ENCODE measurements at places on chromosomes 6 and 20.

GRCh38 chr20:3085571-3086072 lies 1.1 kb upstream of the AVP start:
- no peak for DNase-seq

DNA sequence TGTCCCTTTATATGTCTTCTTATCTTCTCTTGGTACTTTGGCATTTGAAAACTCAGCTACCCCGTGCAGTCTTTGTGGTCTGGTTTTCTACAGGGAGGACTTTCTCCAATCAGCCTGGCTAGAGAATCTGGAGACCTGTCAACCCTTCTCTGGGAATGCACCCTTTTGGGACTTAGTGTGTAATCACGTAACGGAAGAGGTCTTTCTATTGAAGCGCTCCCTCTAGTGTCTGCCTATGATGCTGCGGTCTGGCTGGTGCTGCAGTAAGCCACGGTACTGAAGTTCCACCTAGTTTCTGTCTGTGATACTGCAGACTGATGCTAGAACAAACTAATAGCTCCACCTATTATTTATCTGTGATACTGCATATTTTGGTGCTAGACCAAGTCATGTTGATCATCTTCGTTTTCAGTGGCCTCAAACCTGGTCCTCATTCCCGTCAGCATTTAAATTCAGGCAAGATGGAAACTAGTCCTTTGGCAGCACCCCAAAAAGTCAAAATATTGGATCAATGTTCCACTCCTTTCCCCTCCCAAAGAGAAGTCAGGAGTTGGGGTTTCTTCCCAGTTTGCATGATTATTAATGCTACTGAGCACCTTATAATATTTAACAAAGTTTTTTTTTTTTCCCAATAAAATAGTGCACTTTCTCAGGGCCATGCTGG lies 12.5 kb upstream of the SIRPB2 start:
- no peak for DNase-seq

GRCh38 chr6:2186516-2186915 lies 58.9 kb downstream of the GMDS start:
- no peak for DNase-seq

GRCh38 chr6:159035891-159036290 lies 8.9 kb downstream of the TAGAP start:
- no peak for DNase-seq

DNA sequence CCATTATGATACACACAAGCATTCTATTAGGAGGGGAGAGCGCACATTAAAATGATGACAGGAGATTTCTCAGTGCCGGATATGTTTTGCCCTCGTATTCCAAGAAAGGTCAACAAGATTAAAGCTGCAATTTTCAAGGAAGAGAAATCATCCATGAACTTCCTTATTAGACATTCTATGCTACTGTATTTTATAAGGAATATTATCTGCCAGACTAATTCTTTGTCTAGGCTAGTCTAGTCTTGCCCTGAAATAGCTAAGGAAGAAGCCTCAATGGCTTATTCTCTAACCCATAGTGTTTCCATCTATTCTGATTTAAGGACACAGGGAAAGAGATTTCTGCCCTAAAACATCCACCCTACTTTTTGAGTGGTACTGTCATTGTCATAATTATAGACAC lies 315.4 kb downstream of the ADGRG6 start:
- no peak for DNase-seq

DNA sequence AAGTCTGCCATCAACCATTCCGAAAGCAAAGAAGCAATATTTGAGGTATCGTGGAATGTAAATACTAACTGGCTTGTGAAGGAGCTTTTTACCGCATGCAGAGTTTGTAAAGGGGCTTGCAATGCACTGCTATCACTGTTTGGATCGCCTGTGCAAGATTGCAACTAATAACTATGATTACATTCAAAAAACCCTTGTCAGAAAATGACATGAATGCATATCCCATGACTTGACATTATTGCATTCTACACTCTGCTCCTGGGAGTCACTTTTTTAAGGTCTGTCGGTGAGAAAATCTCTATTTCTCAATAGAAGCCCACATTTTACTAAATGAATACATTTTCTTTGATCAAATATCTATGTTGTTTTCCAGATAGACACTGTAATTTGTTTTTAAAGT lies 335.4 kb upstream of the SPTLC3 start:
- no peak for DNase-seq

GRCh38 chr6:101482606-101483005 lies 89.1 kb downstream of the GRIK2 start:
- no peak for DNase-seq
